Myometrial cell (primary cell): ENCODE measurements at places on chromosomes 3 and 15. TPM values are rescaled to one million over a fixed set of nuclear protein-coding genes. Genes with fewer than 3 reads are reported as not detected.

Gene THSD4
- 60.5 and 93.6 TPM in 2 replicates for total RNA-seq

Gene LSMEM2
- not detected in 2 replicates for total RNA-seq

Gene SLCO2A1
- 0.18 and 0.58 TPM in 2 replicates for total RNA-seq

Gene SEMA5B
- under 0.01 TPM in 1 of 2 replicates, not detected in the other for total RNA-seq

Gene POLQ
- total RNA-seq: 2.3 and 3.7 TPM in 2 replicates
